Activated CD4-positive, alpha-beta T cell treated with anti-CD3 and anti-CD28 coated beads for 24 hours (primary cell): ENCODE measurements at places on chromosomes 12 and 14.

DNA sequence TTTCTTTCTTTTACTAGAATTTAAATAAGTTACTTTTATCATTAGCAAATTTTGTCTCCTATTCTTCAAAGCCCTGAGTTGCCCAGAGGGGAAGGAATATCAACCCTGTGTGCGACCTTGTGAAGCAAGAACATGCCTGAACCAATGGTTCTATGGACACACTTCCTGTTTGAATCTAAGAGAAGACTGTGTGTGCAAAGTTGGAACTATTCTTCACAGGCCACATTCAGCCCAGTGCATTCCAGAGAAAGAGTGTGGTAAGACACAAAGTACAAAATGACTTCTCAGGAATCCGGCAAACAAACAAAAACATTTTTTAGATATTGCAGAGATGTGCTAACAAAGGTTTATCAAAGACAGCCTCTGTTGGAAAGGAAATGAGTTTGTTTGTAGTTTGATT is 90.8 kb upstream of the PTPRQ start:
- no peak for DNase-seq

GRCh38 chr14:90087433-90087832 is 25.6 kb downstream of the KCNK13 start:
- no peak for DNase-seq

- DNase-seq: no peak
Observed at GRCh38 chr12:55727643-55728185, 1.1 kb downstream of the CD63 start.

GRCh38 chr14:102913341-102914211 is 8.9 kb upstream of the AMN start:
- DNase-seq: no peak

- DNase-seq: no peak
Observed at GRCh38 chr12:74899031-74899829, 310.4 kb downstream of the KCNC2 start.

GRCh38 chr12:29895966-29896365 is 112.2 kb upstream of the TMTC1 start:
- no peak for DNase-seq

GRCh38 chr12:121489874-121490273 is 90.0 kb downstream of the RNF34 start:
- DNase-seq: no peak

DNA sequence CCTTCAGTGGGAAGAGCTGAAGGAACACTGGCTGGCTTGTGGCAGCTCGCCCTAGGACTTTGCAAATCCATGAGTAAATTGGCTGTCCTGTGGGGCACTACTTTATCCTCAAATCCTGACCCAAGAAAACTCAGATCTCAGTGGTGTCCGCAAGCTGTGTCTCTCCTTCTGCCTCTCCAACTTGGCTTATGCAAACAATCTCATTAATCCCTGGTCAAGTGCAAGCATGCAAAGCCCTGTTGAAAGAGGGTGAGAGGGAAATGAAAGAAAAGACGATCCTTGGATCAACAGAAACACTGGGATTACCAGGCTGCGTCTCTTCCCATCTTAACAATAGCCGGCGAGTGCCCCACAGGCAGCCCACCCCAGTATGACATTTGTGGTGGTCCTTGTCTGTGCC is 901.6 kb downstream of the BCL11B start:
- no peak for DNase-seq

DNA sequence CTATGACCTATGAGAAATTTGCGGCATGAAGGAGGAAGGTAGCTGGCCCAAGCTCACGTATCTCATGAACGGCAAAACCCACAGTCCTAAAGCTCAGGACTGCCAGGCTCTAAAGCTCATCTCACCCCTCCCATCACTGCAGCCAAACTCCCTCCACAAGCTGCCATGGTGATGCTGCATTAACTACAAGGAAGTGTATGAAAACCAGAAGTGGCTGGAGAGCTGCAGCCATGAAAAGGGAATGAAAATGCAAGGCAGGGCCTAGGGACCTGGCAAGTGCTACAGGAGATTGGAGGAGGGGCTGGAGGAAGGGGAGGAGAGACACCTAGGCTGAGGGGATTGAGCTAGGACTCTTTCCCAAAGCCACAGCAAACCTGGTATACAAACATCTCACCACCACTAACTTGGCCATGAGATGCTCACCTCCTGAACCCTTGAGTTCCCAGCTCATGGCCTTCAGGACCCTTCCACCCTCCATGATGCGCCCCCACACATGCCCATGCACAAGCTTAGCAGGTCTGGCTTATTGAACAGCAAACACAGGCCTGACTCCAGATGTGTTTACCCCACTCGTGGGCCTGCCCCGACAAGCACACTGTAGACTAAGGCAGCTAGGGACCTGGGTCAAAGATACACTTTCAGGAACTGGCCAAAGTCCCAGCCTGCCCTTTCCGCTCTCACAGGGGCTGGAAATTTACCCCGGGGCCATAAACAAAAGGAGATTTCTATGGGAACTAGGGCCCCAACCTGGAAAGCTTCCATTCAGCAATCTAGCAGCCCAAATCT is 42.0 kb downstream of the LTBP2 start:
- DNase-seq: no peak

- DNase-seq: no peak
Observed at GRCh38 chr12:14896521-14897169, 11.0 kb upstream of the MGP start.

DNA sequence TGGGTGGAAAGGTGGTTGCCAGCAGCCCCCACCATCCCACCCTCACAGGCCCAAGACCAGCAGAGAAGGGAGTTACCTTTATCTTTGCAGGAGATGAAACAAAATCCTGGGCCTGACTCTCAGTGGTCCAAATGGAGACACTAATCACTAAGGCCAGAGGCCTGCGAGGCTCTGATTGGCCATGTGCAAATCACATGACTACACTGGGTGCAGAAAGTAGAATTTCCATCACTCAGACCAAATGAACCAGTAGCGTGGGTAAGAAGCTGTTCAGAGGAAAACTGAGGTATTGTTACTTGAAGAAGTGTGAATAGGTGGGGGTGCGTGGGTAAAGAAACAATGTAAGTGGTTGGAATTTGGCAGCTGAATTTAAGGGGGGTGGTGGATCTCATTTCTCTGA is 20.2 kb upstream of the PPP1CC start:
- no peak for DNase-seq

DNA sequence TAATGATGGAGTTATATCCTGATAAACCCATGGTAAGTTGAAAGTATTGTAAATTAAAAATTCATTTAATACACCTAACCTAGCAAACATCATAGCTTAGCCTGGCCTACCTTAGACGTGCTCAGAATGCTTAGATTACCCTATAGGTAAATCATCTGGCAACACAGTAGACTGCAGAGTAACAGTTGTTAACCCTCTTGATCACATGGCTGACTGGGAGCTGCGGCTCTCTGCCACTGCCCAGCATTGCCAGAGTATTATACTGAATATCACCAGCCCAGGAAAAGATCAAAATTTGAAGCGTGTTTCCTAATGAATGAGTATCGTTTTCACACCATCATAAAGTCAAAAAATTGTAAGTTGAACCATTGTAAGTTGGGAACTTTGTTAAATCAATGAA is 17.8 kb upstream of the TMPRSS12 start:
- no peak for DNase-seq

GRCh38 chr14:30573966-30574365 is 15.0 kb downstream of the G2E3 start:
- no peak for DNase-seq

DNA sequence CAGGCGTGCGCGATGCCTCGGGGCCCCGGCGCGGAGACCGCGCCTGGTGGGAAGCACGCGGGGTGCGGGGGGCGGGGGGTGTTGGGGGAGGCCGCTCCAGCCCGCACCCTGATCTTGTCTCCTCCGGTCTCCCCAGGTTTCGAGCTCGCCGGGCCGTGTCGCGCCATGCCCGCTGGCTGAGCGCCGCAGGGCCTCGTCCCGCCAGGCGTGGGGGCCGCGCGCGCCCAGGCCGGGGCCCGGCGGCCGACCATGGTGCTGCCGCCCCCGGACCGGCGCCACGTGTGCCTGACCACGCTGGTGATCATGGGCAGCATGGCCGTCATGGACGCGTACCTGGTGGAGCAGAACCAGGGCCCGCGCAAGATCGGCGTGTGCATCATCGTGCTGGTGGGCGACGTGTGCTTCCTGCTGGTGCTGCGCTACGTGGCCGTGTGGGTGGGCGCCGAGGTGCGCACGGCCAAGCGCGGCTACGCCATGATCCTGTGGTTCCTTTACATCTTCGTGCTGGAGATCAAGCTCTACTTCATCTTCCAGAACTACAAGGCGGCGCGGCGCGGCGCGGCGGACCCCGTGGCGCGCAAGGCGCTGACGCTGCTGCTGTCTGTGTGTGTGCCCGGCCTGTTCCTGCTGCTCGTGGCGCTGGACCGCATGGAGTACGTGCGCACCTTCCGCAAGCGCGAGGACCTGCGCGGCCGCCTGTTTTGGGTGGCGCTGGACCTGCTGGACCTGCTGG is 2.4 kb downstream of the TMEM121 start:
- peak; percentile 31 for DNase-seq

DNA sequence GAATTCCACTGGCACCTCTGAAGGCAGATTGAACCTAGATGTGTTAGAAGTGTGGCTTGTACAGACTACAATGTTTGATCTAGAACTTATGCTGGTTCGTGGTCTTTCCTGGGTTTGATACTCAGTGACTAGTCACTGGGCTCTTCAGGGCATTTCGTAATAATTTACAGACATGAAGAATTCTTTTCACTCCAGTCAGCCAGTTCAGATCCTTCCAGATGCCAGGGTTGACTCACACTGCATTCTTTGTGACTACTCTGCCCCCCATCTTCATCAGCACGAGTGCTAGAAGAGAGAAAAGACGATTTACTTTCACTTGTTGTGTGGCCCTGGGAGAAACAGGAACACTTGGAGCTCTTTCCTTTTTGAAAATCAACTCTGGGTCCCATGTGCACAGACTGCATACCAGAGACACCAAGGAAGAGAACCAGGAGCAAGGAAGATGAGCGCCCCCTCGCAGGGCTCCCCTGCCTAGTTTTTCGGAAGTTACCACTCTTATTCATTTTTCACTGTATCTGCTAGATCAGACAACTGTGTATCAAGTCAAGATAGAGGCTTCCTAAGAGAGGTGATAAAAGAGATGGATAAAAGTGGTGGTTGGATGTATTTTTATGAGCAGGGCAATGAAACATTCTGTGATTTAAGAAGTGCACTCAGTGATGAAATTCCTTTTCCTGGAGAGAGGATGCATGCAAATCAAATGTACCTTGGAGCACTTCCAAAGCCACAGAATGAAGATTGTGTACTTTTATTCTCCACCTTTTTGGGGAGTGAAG is 33.5 kb upstream of the EVL start:
- no peak for DNase-seq

DNA sequence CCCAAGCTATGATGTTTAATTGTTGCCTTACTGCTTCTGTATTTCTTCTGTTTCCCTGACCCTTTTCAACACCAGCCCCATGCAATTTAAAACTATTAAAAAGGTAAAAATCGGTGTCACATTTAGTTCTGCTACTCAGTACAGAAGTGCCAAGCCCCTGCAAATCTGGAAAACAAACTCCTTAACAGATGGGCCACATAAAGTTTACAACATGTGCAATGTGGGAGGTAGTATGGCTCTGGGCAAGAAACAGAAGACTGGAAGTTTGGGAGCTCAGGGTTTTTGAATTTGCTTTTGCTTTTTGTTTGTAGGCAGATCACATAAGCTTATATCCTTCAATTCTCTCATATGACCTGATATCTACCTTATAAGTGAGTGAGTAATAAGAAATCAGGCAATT is 404.0 kb upstream of the ATP2B1 start:
- DNase-seq: no peak

DNA sequence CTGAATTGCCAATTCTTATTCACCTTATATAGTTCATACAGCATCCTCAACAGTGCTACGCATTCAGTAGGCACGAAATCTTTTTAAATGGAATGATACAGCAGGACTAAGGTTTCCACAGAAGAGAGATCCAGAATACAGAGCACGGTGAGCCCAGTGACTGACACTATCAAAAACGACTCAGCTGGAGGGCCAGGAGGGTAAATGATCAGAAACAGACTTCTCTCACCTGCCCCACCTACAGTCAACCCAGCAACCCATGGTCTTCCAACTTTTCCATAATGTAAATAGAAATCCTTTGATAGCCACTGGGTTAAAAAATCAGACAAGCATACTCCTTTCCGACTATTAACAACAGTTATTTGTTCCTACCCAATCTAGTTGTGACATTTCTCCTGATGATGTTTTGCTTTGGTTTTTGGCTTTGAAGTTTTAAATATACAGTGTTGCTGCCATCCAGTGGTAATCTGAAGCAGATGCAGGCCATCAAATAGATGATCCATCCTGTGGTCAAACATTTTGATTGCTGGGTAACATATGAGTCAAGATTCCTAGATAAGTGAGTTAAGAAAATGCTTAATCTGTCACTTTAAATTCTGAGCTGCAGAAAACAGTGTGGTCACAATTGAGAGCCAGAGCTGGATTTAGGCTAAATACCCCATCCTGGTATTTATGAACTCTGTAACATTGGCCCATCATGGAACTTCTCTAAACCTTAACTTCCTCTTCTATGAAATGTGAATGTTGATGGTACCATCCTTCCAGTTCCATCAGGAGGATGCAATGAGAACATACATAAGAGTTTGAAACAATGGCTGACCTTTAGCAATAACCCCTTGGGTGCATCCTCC is 42.0 kb downstream of the GPHB5 start:
- no peak for DNase-seq

DNA sequence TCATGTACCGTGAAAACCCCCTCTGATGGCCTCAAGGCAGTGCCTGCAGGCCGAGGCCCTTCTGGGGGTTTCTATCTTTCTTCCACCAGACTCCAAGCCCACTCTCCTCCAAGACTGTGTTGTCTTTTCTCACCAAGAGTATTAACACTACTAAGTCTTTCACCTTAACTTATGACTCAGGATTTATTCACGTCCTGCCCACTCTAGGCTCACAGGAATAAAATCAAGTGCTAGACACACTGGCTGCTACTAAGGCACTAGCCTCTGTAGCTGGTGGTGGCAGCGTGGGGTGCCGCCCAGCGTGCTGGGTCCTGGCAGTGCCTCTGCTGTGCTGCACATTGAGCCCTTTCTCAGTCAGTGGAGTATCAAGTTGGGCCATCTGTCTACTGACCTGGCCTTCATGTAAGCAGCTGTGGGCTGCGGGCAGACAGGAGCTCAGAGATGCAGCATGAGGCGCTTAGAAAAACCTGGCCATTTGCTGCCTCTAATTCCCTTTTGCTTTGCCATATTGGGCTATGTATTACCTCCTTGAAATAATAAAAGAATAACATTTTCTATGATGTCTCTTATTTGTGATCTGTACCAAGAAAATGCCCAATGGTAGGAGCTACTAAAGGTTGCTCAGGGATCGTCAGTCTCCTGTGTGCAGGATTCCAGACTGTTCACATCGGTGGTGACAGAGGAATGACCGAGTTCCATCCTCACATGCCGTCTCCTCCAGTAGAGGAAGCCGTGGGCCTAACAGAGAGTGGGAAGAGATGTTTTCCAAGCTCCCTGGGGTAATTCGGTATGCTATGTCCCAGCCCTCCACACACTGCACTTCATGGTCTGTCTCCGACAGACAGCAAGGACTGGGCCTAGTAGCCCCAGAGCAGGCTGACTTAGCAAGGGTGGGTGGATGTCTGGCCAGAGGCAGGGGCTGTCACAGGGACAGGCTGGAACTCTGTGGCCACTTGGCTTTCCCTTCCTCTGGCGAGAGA is 39.9 kb downstream of the MAX start:
- DNase-seq: no peak

GRCh38 chr12:27176765-27177164 is 67.3 kb upstream of the STK38L start:
- DNase-seq: peak; percentile 16
